ENCODE measurements at places on chromosomes 5 and 9.

DNA sequence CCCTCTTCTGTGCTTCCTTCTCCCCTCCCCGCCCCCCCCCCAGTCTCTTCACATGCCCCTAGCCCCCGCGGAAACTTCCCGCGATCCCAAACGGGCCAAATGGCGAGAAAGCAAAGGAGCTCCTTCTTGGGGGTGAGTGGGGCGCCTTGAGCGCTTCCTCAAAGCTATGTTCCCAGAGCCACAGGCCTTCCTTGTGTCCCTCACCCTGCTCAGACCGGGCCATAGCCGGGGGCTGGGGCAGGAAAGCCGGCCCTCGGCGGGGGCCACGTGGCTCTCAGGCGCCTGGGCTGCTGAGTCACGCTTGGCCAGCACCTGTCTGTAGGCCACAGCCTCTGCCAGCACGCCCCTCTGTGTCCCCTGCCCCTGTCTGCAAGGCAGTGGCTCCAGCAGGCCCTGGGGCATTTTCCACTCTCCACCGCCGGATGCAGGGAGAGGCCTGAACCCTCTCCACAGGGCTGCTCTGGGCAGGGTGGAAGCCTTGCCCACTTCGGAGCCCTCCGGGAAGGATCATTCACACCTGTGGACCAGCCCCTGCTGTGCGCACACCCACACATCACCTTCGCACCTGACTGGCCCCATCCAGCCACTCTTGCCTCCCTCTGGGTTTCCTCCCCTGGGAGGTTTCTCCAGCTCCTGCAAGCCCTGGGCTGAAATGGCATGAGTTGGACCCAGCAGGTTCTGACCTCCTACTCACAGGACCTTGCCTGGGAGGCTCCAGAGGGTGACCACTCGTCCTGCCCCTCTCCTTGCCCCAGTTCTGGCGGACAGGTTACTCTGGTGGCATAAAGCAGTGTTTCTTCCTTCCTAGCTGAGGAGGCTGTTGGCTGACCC, 1.2 kb upstream of the SQSTM1 start:
- peak; percentile 39 for DNase-seq

GRCh38 chr9:93452710-93453046, 703 bp downstream of the FAM120AOS start:
- no peak for DNase-seq

DNA sequence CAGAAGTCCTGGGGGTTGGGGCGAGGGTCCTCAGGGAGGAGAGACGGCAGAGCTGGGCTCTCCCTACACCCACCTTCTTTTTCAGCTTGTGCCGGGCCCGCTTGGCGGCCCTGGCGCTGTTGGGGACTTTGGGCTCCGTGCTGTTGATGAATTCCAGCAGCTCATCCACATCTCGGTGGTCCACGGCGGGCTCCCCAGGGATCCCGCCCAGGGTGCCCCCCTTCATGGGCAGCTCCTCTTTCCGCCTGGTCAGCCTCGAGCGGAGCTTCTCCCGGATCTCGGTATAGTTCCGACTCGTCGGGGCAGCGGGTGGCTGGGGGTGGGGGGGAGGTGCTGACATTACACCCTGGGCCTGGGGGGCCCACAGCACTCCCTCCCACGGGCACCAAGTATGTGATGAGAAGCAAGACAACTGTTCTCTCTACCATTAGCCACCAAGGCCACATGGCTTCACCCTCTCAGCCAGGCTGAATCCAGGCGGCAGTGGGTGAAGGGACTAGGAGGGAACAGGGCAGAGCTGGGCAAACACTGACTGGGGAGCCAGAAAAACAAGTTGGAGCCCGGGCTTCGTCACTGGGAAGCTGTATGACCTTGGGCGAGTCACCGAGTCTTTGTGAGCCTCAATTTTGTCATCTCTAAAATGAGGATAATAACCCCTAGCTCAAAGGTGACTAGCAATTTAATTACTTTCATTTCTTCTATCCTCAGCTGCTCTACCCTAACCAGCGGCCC, 14.6 kb upstream of the DDX41 start:
- no peak for DNase-seq

GRCh38 chr9:97561501-97561900, 60.0 kb downstream of the TMOD1 start:
- no peak for DNase-seq

- DNase-seq, result no peak
Observed at GRCh38 chr9:112852741-112853504, 37.8 kb downstream of the SLC46A2 start.

GRCh38 chr9:87717456-87717855, 8.5 kb upstream of the CTSL start:
- DNase-seq, result no peak

- no peak for DNase-seq
Observed at GRCh38 chr5:123116058-123116457, 27.0 kb downstream of the PRDM6 start.

DNA sequence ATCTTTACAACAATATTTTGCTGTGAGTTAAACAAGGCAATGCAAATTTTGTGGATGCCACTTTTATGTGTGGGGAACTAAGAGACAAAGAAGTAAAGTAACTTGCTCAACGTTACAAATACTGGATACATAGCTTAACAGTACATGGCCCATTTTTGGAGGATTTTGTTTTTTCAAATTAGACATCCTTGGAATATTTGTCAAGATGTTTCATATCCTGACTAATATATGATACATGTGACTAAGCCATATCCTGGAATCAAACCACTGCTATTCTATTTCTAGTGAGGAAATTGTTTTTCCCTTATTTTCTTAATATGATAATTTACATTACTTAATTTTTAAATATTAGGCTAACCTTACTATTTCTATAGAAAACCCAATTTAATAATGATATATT, 529.8 kb downstream of the DMRTA1 start:
- DNase-seq, result no peak

DNA sequence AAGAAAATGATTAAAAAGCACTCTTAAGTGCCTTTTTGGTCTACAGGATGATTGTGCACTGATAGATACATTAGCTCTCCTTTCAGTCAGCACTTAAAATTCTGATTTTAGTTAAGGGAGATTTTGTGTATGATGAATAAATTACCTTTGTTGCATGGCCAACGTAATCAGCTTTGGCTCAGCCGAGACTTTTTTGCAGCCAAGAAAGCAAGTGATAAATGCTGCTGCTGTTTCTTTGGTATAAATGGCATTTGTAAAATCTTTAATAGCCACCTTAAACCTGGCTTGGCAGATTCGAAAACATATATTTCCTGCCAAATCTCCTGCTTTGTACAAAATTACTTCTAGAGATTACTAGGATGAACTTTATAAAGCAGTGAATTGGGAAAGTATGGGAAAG, 147.7 kb downstream of the DCP2 start:
- no peak for DNase-seq

DNA sequence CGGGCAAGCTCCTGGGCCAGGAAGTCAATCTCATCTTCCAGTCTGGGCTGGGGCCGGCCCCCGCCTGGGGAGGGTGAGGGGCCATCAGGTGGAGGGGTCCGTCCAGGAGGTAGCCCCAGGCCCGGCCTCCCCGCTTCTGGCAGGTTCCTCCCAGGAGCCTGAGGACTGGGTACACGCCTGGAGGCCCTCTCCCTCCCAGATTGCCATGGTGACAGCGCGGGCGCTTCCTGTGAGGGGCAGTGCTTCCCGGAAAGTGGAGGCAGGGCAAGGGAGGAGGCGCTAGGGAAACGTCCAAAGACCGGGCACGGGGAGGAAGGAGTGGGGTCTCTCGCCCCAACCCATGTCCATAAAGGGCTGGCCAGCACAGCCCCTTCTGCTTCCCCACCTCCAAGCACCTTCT, 4.9 kb downstream of the NPDC1 start:
- DNase-seq, result no peak

DNA sequence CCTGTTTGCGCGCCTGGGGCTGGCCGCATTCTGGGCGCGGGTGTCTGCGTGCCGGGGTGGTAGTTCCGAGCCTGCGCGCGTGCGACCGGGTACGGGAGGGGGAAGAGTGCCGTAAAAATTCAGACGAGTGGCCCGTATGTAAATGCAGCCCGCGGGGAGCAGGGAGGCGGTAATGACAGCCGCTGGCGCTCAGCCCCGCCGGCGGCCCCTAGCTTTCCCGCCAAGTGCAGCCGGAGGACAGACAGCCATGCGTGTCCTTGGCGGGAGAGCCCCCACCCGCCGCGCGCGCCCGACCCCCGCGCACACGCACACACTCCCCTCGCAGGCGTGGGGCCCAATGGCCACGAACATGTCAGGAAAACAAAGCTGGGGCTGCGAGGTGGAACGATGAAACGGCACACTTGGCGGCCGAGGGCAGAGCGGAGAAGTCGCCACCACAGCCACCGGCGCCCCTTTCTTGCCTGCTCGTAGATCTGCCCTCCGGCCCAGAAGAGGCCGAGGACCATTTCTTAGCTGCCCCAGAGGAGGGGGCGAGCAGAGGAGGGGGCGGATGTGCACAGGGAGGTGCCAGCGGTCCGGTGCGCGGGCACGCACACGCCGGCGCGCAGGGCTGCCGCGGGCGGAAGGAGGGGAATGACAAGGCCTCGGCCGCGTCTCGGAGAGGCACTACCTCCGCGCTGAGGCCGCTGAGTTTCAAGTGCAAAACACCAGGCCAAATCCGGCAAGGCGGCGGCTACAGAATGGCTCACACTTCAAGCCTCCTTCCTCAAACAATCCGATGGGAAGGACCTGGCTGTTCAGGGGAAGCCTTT, 208.4 kb downstream of the MEF2C start:
- DNase-seq, result no peak

DNA sequence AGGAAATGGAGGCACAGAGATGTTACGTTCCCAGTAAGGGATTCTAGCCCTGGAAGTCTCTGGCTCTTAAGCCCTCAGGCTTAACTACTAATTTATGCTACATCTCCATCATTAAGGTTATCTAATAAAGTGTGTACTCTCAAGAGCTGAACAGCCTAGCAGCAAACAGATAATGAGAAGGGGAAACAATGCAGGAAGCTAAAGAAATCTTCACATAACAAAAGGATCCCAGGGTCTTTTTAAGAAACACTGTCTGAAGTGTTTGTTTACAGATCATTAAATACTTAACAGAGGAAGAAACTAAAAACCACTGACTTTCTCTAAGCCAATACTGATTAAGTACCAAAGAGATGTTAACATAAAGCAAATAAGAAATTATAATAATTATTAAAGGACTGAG, 129.0 kb downstream of the PAPPA start:
- DNase-seq, result no peak

DNA sequence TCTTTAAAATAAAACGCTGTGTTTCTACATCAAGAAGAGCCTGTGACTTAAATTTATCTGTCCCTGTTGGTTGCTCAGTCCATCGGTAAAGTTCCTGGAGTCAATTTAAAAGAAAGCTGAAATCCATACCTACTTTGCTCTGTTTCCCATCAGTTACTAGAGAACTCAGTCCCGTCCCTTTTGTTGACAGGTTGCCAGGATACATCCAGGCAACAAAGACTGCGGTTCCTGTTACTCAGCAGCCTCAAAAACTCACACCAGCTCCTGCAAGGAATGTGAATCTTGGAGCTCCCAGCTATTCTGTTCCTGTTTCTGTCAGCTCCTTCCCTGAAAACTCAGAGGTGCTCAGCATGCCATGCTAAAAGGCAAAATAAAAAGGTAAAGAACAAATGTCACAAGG, at the start of gene ZNF474:
TSS of gene ZNF474 (plus strand) at position 241 of the 400 bp plus-strand sequence. CDS start 22,445 bp downstream, outside the sequence.
- no peak for DNase-seq

GRCh38 chr5:106691701-106692100, 979.0 kb downstream of the EFNA5 start:
- DNase-seq, result no peak

GRCh38 chr5:83568186-83568585, 96.6 kb downstream of the VCAN start:
- no peak for DNase-seq

DNA sequence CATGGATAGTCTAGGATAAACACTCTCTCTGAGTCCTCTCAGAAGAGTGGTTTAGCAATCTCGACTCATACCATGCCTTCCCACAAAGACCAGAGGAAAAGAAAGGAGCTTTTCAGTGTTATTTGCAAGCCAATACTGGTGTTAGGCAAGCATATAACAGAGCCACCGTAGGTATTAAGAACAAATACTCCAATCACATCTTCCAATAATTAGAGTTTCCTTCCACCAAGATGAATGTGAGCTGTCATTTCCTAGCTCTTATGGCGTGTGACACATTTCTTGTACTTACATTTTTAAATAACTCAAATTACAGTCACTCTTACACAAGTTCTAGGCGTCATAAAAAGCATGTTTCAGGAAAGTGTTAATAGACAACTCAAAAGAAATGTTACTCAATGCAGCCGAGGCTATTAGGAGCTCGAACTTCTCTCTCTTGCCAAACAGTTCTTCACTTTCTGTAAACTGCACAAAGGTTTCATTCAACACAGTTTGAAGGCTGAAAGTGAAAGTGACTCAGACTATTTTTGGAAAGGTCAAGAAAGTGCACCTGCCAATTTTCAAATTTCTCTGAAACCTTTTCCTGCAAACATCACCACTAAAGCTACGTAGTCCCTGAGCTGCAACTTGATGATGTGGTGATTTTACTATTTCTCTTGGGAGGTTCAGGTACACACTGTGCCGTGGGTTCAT, 153.8 kb downstream of the AUH start:
- no peak for DNase-seq

DNA sequence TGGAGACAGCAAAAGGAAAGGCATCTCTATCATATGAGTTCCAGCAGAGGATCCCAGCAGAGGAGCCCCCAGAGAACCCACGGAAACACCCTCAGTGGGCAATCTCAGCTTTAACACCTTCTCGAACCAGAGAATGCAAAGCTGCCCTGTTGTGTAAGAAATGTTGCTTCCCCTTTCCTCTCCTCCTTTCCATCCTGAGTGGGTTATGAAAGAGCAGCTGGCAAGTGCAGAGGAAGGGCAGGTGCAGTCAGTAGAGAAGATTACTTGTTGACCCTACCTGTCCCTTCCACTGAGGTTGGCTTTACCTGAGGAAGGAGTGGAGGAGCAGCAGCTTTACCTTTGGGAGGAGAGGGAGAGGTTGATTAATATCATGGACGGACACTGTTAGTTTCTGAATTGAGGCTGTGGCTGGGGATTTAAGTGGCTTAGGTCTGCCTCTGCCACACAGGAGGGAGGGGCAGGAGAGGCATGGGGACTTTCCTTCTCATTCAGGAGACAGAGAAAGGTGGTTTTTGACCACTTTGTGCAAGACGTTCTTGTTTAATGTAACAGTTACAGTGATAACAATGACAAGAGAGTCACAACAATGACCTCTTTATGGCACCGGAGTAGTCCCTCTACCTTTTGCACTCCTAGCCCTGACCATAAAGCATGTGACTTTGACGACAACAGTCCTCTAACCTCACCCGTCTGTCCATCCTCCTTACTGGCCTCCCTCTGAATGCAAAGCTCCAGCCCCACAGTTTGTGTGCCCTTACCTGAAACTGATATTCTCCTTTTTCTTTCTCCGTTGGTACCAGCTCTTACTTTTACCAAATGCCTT, 254.8 kb downstream of the NSG2 start:
- no peak for DNase-seq
